Substantia nigra (tissue), 51 donors: ENCODE measurements at places on chromosomes 16 and 17.

GRCh38 chr17:57949649-57950048 is 5.6 kb downstream of the CUEDC1 start:
- DNase-seq = no peak

- no peak for DNase-seq
Measured at GRCh38 chr16:77328274-77328673, 106.6 kb downstream of the ADAMTS18 start.

DNA sequence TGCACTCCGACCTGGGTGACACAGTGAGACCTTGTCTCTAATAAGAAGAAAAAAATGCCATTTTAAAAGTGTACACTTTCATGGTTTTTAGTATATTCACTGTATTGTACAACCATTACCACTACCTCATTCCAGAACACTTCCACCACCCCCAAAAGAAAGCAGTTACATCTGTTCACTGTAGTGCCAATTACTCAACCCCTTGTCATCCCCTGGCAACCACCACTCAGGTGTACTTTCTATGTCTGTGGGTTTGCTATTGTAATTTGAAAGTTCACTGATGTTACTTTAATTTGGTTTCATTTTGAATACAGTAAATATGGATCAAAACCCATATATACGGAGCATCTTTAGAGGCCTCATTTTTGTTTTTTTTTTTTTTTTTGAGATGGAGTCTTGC is 6.1 kb downstream of the ZG16 start:
- no peak for DNase-seq

DNA sequence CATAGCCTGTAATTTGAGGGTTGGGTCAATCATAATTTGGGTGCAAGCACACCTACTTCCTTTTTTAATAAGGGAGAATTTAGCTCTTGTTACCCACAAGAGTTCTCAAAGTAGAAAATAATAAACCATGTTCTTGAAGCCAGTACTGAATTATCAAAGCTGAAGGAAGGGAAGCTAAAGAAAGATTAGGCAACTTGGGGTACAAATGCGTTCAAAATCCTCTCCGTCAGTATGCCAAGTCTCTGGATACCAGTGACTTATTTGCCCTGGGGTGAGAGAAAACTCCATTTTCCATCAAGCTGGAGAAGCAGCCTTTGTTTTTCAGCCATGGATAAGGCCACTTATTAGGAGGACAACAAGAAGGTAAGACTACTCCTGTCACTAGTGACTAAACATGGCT is 23.5 kb upstream of the DHRS13 start:
- no peak for DNase-seq

GRCh38 chr16:79943736-79944135 is 343.2 kb upstream of the MAF start:
- no peak for DNase-seq

DNA sequence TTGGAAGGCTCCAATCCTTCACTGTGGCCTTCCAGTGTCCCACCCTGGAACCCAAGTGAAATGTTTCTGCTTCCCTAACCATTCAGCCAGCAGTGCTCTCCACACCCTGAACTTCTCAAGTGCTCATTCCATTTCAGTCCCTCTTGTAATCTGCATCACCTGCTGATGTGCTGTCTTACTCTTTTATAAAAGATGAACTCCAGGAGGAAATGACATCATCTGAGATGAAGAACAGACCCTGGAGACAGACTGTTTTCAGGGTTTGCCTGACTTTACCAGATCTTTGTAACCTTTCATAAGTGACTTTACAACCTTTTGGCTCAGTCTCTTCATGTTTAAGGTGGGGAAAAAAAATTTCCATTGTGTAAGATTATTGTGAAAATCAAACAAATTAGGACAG is 61.3 kb downstream of the CNTNAP4 start:
- DNase-seq = no peak

- no peak for DNase-seq
Measured at GRCh38 chr16:88578446-88579313, 8.5 kb downstream of the ZC3H18 start.

DNA sequence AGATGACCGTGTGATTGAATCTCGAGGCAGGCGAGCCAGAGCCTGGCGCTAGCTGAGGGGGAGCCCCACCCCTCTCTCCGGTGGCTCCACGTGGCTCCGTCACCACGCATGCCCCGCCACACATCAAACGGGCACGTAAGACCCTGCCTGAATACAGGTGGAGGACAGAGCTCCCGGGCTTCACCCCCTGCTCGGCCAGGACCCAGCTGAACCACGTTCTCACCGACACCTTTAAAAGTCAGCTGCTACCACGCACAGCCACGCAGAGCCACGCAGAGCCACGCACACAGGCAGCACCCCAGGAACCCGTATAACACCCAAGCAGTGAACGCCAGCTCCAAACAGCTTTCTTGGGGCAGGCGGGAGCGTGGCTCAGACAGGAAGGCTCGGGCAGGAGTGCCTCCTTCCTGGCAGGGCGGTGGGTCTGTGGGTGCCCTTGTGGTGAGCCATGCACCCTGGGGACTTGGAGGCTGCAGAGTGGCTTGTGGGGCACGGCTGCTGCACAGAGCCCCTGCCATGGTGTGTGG is 4.4 kb downstream of the TMEM204 start:
- no peak for DNase-seq

DNA sequence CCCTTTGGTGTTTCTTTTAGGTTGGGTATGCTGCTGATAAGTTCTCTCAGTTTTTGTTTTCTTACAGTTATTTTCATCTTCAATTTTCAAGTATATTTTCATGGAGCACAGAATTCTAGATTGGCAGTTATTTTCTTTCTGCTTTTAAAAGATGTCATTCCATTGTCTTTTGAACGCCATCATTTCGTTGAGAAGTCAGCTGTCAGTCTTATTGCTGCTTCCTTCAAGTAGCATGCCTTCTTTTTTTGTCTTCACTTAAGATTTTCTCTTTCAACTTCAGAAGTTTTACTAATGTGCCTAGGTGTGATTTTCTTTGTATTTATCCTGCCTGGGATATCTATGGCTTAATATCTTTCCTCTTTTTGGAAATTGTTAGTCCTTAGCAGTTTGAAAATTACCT is 262.2 kb upstream of the PMFBP1 start:
- DNase-seq = no peak

DNA sequence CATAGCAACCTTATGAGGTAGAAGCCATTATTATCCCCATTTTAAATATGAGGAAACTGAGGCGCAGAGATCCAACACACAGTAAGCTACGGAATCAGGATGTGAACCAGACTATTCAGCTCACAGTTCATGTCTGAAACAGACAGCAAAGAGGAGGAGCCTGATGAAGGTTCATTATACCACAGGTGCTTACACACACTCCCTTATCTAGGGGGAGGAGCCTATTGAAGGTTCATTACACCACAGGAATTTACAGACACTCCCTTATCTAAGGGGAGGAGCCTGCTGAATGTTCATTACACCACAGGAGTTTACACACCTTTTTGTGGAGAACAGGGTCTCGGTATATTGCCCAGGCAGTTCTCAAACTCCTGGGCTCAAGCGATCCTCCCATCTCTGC is 21.9 kb downstream of the C16orf95 start:
- DNase-seq = no peak

- DNase-seq = no peak
Measured at GRCh38 chr16:72825912-72826621, 221.9 kb downstream of the ZFHX3 start.

DNA sequence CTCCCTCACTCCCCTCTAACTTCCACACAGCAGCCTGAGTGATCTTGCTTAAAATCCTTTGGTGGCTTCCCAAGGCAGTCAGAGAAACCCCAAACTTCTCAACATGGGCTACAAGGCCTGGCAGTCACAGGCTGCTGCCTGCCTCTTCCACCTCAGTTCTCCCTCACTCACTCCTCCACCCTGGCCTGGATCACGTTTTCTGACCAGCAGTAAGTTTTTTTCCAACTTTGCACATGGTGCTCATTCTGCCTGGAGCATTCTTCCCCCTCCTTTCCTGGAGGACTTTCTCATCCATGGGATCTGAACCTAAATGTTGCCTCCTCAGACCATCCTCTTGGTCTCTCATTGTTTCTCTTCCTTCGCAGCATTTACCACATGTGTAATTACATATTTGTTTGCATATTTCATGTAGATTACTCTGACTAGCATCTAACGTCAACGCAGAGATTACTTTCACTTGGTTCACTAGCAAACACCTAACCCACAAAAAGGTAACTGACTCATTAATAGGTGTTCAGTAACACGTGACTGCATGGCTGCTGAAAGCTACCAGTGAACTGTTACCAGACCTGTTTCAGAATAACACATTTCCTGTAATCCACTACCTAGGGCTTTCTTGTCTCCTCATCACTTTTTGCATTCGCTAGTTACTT is 17.1 kb downstream of the GNA13 start:
- DNase-seq = no peak

DNA sequence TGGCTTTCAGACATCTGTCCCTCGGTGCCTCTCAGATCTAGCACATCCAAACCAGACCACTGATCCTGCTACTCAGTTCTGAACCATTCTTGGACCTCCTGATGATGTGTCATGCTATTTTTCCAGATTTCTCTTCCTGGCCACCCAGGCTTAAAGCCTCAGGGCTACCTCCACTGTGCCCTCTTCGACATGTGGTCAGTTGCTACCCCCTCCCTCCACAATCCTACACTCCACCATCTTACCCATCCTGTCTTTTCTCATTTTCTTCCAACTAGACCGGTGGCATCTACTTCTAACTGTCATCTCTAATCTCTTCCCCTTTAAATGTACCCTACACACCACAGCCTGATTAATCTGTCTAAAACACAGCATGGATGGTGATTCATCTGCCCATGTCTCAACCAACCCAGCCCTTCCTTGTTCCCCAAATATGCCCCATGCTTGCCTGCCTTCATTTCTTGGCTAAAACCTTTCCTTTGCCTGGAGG is 478.6 kb downstream of the SLC39A11 start:
- no peak for DNase-seq

GRCh38 chr16:18800775-18801144 is 589 bp downstream of the ARL6IP1 start:
- DNase-seq = no peak

GRCh38 chr17:64001091-64001579 is 3.0 kb downstream of the PRR29 start:
- no peak for DNase-seq

DNA sequence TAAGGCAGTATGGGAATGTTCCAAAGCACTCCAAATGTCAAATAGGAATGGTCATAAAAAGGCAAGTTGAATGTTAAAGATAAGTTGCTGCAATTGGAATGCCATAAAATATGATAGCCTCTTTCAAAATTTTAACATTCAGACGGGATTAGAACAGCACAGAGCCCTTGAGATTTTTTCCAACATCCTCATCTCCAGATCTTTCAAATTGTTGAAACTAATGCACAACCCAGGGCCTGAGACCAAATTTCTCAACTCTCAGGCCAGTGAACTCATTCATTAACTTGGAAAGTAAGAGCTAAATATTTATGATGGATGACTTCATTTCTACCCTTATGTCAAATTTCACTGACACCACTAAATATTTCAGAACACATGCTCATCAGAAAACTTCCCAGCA is 346.5 kb upstream of the XYLT1 start:
- no peak for DNase-seq

DNA sequence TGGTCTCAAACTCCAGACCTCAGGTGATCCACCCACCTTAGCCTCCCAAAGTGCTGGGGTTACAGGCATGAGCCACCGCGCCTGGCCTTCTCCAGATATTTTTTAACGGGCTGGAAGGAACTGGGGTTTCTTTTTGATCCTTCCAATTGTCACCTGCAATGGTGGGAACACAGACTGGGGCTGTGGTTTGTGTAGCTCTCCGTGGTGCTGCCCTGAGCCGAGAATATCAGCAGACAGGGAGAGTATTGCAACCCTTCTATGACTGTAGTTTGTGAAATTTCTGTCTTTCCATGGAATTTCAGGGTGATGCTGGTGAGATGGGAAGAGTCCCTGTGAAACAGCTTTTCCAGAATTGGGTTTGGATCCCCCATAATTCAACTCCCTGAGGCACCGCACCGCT is 263.5 kb downstream of the ENGASE start:
- DNase-seq = no peak

DNA sequence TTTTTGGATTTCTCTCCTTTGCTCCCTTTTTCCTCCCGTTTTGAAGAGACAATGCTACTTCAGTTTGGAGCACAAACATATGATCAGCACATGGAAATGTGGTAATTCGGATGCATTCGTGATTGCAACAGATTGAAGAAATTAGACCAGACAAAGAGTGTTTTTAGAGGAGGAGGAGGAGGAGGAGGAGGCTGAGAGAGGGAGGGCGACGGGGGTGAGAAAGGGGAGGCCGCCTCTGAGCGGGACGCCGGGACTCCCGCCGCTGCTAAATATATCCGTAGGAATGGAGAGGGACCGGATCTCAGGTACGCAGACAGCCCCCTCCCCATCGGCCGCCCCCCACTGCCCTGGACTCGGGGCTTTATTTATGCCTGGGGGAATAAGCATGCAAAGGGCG is 179.3 kb downstream of the SEC14L1 start:
- DNase-seq = no peak

- DNase-seq = no peak
Measured at GRCh38 chr16:78257376-78257728, 157.9 kb downstream of the WWOX start.

DNA sequence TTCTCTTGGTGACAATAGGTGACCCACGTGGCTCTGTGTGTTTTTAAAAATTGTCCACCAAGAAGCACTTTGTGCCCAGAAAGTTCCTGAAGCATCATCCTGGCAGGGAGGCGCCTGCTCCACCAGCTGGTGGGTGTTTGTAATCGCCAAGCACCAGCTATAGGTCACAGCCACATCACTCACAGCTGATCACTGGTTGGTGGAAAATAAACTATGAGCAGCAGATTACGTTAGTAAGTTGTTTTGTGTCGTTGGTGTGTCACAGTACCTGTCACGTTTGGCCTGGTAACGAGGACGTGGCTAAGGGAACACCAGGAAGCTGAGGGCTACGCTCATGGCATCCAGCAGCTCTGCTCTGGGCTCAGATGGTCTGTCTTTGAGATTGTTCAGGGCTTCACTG is 10.1 kb downstream of the MRM3 start:
- DNase-seq = no peak

GRCh38 chr17:39548494-39549225 is 59.1 kb downstream of the NEUROD2 start:
- DNase-seq = no peak

DNA sequence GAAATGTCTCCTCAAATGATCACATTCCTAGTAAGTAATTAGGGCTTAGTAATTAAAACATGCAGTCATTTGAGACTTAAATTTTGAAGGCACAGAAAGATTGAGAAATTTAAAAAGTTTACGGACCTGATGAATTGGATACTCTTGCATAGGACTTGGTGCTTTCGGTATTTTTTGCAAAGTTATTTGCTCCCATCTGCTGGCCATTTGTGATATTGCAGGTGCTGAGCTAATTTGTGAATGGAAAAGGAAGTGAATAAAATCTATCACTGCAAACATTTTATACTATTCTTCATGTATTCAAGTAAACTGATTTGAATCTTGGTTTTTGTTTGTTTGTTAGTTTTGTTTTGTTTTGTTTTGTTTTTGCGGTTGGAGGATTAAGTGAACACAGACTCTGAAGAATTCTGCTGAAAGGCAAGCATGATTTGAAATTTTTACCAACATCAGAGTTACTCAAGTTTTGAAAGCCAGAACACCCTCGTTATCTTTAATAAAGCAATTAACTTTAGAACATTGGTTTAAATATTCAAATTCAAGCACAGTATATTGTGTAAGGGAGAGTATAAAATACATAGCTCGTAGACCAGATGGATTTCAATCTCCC is 689.5 kb upstream of the RBFOX1 start:
- no peak for DNase-seq
